ENCODE measurements at places on chromosomes 5 and 9.

DNA sequence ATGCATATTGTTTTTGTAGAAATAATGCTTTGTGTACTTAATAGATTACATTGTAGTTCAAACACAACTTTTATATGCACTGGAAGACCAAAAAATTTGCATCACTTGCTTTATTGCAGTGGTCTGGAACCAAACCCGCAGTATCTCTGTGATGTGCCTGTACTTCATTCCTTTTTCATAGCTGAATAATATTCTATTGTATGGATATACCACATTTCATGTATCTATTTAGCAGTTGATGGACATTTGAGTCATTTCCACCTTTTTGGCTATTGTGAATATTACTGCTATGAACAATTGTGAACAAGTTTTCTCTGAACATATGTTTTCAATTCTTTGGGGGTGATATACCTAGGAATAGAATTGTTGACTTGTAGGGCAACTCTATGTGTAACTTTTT is 40.1 kb downstream of the ITGA1 start:
- no peak for DNase-seq

- DNase-seq, result no peak
Measured at GRCh38 chr9:27336126-27336525, 39.2 kb upstream of the EQTN start.

DNA sequence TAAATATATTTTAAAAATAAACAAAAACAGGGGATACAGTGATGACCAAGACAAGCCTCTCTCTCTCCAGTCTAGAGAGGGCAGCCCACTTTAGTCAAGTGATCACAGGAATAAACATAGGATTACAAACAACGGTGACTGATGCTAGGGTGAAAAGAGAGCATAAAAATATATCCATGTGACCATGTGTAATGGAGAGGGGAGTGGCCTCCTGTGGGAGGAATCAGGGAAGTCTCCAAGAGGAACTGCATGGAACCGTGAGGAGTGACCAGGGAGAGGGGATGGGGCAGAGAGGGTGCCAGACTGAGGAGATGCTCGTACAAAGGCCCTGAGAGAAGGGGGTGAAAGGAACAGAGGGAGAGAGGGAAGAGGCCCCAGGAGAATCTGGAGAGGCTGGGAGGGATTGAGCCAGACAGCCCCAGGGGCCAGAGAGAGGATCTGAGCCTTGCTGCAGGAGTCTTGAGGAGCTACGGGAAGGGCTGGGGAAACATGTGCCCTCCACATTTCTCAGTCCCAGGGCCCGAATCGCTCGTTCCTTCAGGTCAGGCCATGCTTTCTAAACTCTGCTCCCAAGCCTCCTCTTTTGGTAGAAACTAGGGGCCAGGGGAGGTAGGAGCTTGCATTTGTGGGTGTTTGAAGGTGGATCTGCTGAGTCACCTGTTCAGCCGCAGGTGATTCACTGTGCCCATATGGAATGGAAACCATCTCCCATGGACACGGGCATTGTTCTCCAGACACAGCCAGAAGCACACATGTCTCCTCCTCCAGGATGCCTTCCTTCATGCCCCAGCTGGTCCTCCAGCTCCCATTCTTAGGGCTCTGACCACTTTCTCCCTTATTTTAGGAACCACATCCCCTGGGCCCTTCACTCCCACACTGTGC is 63.8 kb downstream of the PAX5 start:
- DNase-seq, result no peak

GRCh38 chr5:95842854-95843544 is 20.5 kb upstream of the GLRX start:
- DNase-seq, result no peak
